Activated T-helper 1 cell treated with Interleukin-2 at 50 U/mL for 16 hours (primary cell): ENCODE measurements at places on chromosomes 2 and 18.

DNA sequence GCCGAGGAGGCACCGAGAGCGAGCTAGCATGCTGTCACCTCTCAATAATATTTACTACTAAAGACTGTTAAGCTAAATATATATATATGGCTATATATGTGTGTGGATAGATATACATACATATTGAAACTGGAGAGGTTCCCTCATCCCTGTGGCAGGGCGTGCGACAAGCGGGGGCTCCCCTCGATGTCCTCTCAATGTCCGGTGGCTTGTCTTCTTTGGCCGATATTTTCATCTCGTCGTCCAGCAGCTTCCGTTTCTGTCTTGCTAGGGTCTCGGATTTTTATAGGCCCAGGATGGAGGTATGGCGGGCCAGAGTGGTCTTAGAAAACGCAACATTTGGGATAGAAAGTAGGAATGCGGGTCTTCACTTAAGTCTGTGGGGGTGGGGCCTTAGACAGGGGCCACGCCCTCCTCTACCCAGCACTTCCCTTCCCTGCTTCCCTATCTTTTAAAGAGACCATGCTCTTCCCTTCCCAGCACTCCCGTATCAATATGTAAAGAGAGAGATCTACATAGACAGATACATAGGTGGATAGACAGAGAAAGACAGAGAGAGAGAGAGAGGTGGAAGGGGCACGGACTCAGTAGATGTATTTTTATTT, 866.8 kb downstream of the DSC3 start:
- no peak for DNase-seq

- DNase-seq, result no peak
These were observed 72.9 kb upstream of the HK2 start for GRCh38 chr2:74760875-74761630.

GRCh38 chr2:163856941-163857340, 121.1 kb upstream of the FIGN start:
- no peak for DNase-seq

- no peak for DNase-seq
These were observed 101.2 kb downstream of the SETBP1 start for GRCh38 chr18:44781886-44782285.

- no peak for DNase-seq
These were observed 5.5 kb downstream of the COL6A3 start for GRCh38 chr2:237408335-237409000.

GRCh38 chr18:4264347-4264791, 190.7 kb downstream of the DLGAP1 start:
- DNase-seq, result no peak

GRCh38 chr2:190415794-190416775, 7.9 kb downstream of the MFSD6 start:
- no peak for DNase-seq

DNA sequence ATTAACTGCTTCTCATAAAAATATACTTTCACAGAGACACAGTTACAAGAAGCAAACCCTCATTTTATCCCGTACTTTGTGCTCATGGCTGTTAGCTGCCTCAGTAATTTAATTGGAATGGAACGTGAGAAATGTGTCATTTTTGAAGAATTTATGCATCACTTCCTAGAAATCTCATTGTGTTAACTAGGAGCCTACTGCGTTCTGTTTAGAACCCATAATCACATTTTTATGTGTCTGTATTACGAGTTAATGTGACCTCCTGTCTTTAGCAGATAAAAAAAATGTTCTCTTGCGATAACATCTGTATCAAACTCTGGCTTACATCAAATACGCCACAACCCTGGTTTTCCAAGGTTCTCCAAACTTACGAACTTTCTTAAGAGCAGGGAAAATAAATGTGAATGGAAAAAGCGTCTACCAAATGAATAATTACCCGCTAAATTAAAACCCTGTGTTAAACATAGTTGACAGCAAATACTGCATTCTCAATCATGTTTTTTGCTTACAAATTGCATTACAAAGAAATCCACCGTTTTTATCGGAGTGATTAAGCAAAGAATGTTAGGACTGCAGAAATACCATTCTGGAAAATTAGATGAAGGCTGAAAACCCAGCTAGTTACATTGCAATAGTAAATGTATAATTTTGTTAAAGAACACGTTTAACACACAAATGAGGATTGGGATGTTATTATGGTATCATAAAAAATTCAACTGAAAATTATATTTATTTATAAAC, 12.1 kb upstream of the GBX2 start:
- no peak for DNase-seq
